ENCODE measurements at places on chromosomes 4 and X. TPM values are rescaled to one million over a fixed set of nuclear protein-coding genes. Genes with fewer than 3 reads are reported as not detected.

DNA sequence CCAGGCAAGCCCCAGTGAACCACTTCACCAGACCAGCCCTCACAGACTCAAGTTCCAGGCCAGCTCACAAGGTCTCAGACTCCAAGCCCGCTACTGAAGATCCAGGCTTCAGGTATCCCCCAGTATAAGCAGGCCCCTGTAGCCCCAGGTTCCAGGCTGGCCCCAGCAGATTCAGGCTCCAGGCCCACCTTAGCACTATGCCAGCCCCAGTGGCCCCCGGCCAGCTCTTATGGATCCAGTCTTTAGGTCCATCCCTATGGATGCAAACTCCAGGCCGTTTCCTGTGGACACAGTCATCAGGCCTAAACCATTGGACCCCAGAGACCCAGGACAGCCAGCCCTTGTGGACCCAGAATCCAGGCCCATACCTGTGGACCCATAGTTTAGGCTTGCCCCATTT, 277.8 kb upstream of the MAGEB18 start:
- DNase-seq = no peak
- H3K4me1 ChIP-seq = no peaks in the 10 kb centered on the region
- no peak overlapping the region for H3K4me3 ChIP-seq
- H3K36me3 ChIP-seq = no peaks in the 10 kb centered on the region

GRCh38 chrX:108731153-108731552, 5.2 kb downstream of the IRS4 start:
- H3K4me3 ChIP-seq = no peak overlapping the region
- no peak overlapping the region for H3K27ac ChIP-seq
- H3K4me1 ChIP-seq = no peaks in the 10 kb centered on the region
- DNase-seq = peak; percentile 62

Gene VCX
- total RNA-seq = 0.64 TPM

Gene UGT2A3
- not detected for total RNA-seq

GRCh38 chrX:31969714-31970113, 897.9 kb upstream of the FTHL17 start:
- H3K4me3 ChIP-seq = no peak overlapping the region
- no peaks in the 10 kb centered on the region for H3K36me3 ChIP-seq
- H3K27ac ChIP-seq = no peak overlapping the region
- no peaks in the 10 kb centered on the region for H3K4me1 ChIP-seq
- DNase-seq = no peak
- H3K27me3 ChIP-seq = no peaks in the 10 kb centered on the region

GRCh38 chr4:19958848-19959247, 292.9 kb upstream of the SLIT2 start:
- H3K27ac ChIP-seq = no peak overlapping the region
- H3K4me1 ChIP-seq = no peaks in the 10 kb centered on the region
- H3K27me3 ChIP-seq = no peaks in the 10 kb centered on the region

- H3K27me3 ChIP-seq = no peaks in the 10 kb centered on the region
- H3K27ac ChIP-seq = no peak overlapping the region
- no peak overlapping the region for H3K4me3 ChIP-seq
- H3K4me1 ChIP-seq = no peaks in the 10 kb centered on the region
These were observed 19.9 kb downstream of the TMEM164 start for GRCh38 chrX:110022599-110023448.

DNA sequence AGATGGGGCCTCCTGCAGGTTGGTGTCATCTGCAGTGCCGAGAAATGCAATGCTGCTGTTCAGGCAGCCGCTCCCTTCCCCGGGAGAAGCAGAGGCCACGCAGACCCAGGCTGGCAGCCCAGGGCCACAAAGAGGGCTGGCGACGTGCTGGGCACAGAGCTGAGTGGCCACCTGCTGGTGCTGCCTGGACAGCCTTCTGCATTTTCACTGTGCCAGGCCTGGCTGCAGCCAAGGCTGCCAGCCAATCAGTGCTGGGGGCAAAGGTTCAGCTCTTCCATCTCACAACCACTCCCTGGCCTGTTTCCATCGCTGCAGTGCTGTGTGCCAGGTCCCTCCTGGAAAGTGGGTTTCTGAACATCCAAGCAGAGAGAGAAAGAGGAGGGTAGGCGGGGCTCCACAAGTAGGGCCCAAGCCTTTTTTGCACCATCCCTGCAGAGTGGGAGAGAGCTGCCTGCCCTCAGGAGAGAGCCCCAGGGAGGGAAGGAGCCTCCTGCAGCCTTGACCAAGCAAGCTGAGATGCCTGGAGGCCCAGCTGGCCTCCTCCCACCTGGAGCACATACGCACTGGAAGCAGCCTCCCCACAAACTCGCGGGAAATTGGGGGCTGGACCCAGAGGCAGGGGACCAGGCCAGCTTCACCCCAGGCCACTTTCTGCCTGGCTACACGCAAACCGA, 20.1 kb downstream of the ADRA2C start:
- no peaks in the 10 kb centered on the region for H3K36me3 ChIP-seq
- no peaks in the 10 kb centered on the region for H3K4me1 ChIP-seq
- H3K27ac ChIP-seq = no peak overlapping the region
- no peak overlapping the region for H3K4me3 ChIP-seq

GRCh38 chr4:61373901-61374440, 173.8 kb downstream of the ADGRL3 start:
- no peaks in the 10 kb centered on the region for H3K27me3 ChIP-seq
- no peaks in the 10 kb centered on the region for H3K36me3 ChIP-seq
- peak overlapping the region; percentile 55 for H3K27ac ChIP-seq
- no peak overlapping the region for H3K4me3 ChIP-seq
- no peak for DNase-seq
- H3K4me1 ChIP-seq = no peaks in the 10 kb centered on the region

Gene RTL9
- total RNA-seq = 0.29 TPM

Gene PAGE2B
- total RNA-seq = not detected

Gene HNRNPDL
- total RNA-seq = 372 TPM

GRCh38 chr4:42018451-42018850, 28.1 kb downstream of the SLC30A9 start:
- no peaks in the 10 kb centered on the region for H3K27me3 ChIP-seq
- H3K27ac ChIP-seq = no peak overlapping the region
- H3K4me3 ChIP-seq = no peak overlapping the region
- no peaks in the 10 kb centered on the region for H3K4me1 ChIP-seq
- peaks cover 37% of the 10 kb centered on the region for H3K36me3 ChIP-seq

Gene KIF4A
- total RNA-seq = 27.6 TPM
